ENCODE measurements at places on chromosomes 1 and 21. TPM values are rescaled to one million over a fixed set of nuclear protein-coding genes. Genes with fewer than 3 reads are reported as not detected.

GRCh38 chr1:215728169-215728568 lies 161.1 kb downstream of the KCTD3 start:
- no peak for DNase-seq

The TRAF3IP3 gene
- total RNA-seq: 1.4 TPM

The OPTC gene
- not detected for total RNA-seq

GRCh38 chr1:8584316-8584715 lies 233.1 kb downstream of the RERE start:
- no peak for DNase-seq

GRCh38 chr1:121558514-121558913 lies 373.7 kb downstream of the SRGAP2C start:
- DNase-seq: peak; percentile 86

DNA sequence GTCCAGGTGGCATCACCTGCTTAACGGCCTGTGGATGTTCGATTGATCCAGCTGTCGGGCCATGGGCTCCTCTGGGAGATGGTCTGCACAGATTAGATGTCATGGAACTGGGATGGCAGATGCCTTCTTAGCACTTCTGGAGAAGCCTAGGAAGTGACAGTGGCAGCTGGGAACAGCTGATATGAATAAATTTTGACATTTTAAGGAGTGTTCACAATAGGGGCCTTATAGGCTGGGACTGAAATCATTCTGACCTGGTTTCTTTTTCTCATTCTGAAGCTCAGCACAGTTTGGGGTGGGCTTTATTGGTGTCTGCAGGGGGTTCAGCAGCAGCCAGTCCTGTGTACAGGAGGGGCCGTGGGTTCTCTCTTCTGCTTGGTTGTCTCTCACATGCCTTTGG lies 175.3 kb downstream of the CACNA1E start:
- DNase-seq: peak; percentile 33
